ENCODE measurements at places on chromosomes 5 and 9.

GRCh38 chr5:128538000-128538249 is at the start of gene FBN2:
FBN2 (minus strand) TSS chr5:128538245; CDS start chr5:128537603, 642 bp downstream.
- DNase-seq: no peak

GRCh38 chr9:130899051-130899748 is 2.6 kb upstream of the QRFP start:
- DNase-seq: no peak

DNA sequence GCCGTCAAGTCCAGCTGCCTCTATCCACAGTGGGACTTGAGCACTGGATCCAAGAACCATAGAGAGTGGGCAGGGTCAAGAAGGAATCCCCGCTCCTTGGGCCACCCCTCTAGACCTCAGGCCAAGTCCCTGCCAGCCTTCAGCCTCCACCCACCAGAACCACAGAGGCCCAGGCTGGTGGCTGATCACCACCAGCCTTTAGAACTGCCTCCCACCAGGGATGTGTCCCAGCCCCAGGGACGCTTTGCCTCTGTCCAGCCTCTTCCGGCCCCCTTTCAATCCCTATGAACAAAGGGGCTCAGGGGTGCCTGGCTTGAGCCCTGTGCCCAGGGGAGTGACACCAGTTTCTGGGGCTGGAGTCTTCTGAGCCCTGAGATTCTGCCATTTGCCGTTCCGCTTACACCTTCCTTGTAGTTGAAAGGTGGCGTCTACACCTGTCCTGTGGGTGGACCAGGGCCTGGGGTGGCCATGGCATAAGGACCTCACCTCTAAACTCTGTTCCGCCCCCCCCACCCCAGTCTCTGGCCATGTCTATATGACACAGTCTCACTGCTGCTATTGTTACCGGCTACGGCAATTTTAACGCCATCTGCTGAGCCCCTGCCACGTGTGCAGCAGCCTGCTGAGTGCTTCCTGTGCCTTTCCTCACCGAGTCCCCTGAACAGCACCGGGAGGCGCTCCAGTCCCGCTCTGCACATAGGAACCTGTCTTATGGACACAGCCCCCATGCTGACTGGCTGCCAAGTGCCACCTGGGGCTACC is 35.7 kb upstream of the ORM1 start:
- DNase-seq: no peak

DNA sequence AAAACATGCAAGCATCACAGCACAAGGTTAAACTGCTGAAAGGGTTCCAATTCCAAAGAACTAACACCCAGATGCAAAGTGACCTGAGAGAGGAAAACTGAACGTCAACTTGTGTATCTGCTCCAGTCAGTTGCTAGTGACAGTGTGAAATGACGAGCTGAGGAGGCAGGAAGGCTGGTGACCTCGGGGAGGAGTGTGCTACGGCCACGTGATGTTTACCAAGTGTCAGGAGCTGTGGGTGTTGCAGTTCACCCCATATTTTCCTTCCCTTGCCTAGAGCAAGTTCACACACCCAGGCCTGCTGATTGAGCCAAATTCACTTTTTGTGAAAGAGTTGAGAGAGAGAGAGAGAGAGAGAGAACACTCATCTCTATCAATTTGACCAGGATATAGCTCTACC is 231.6 kb upstream of the ANKH start:
- no peak for DNase-seq

- no peak for DNase-seq
These were observed 94.9 kb upstream of the SLC27A6 start for GRCh38 chr5:128870373-128870772.

GRCh38 chr9:115042781-115043509 is 75.0 kb downstream of the TNC start:
- no peak for DNase-seq

GRCh38 chr5:104189031-104189430 is 626.4 kb upstream of the NUDT12 start:
- DNase-seq: peak; percentile 62

DNA sequence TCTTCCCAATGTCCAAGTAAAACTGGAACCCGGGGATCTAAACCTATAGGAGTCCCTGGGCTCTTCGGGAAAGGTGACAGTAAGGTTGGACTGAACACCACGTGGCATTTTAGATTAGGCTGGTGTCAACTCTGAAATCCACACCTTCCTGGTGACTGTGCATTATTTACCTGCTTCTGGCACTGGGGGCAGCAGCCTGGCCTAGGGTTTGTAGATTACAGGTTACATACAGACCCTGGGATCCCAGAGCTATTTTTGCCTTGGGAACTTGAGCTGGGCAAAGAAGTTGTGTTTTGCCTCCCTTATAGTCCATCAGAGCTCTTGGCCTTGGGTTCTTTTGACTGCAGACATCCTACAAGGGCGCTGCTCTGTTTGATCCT is 173.2 kb downstream of the DAB2IP start:
- DNase-seq: no peak

- no peak for DNase-seq
These were observed 56.9 kb downstream of the ASS1 start for GRCh38 chr9:130501639-130502038.

GRCh38 chr9:103301051-103301450 is 305.9 kb downstream of the CYLC2 start:
- no peak for DNase-seq

DNA sequence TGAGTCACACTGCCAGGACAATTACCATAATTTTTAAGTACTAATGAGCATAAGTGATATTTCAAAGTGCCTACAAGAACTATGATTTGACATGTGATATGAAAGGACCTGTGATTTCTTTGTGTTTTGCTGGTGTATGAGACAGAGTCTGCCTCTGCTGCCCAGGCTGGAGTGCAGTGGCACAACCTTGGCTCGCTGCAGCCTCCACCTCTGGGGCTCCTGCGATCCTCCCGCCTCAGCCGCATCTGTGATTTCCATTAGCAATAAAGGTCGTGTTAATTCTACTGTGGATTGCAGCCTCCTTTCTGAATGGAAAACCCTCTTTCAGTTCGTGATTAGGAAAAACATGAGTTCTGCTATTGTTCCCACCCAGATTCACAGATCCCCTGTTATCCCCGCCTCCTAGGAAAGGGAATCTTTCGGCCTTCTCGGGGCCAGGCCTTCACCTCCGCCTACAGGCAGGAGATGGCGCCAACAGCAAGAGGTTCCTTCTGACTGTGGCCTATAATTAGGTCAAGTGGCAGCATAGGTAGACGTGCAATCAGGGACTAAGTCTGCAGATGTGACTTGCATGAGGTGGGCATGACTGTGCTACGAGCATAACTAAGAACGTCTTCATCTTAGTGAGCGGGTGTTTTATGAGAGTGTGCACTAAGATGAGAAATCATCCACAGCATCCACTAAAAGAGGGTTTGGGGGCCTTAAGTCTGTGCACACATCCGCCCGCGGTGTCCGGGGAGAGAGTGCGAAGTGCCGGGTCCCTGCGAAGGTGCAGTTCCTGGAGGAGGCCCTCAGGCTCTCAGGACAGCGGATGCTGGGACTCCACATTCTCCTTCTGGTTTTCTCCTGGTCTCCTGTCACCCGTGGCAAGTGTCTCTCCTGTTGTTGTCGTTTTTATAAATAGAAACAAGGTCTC is 23.1 kb downstream of the TRIM7 start:
- DNase-seq: no peak

GRCh38 chr5:72854419-72854818 is 38.0 kb downstream of the TNPO1 start:
- no peak for DNase-seq

- no peak for DNase-seq
These were observed 17.8 kb upstream of the FIBCD1 start for GRCh38 chr9:130956636-130957450.

- DNase-seq: no peak
These were observed at the start of gene NIM1K for GRCh38 chr5:43191740-43192557. NIM1K (plus strand) TSS chr5:43192225; CDS start chr5:43245776, 53,551 bp downstream.

DNA sequence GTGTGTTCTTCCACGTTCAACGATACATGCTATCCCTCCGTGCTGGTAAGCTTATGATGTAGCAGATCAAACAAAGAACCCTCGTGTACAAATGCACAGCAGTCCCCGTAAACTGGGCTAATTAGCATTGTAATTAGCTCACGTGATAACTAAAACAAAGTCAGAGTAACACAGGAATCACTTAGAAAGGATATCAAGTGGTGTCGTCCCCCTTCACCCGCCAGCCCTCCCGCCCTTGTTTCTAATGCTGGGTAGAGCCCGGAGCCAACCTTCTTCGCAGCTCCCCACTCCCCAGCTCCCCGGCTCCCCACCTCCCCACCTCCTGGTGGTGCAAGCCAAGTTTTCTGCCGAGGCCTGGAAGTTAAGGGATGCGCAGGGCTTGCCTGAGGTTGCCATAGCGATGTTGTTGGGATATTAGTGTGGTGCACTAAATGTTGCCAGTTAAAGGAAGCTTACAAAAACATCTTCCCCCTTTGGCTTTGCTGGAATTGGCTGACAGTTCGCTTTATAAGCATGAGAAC is 357.9 kb upstream of the CCNH start:
- DNase-seq: no peak

- no peak for DNase-seq
These were observed 10.3 kb downstream of the FRRS1L start for GRCh38 chr9:109156708-109157107.

DNA sequence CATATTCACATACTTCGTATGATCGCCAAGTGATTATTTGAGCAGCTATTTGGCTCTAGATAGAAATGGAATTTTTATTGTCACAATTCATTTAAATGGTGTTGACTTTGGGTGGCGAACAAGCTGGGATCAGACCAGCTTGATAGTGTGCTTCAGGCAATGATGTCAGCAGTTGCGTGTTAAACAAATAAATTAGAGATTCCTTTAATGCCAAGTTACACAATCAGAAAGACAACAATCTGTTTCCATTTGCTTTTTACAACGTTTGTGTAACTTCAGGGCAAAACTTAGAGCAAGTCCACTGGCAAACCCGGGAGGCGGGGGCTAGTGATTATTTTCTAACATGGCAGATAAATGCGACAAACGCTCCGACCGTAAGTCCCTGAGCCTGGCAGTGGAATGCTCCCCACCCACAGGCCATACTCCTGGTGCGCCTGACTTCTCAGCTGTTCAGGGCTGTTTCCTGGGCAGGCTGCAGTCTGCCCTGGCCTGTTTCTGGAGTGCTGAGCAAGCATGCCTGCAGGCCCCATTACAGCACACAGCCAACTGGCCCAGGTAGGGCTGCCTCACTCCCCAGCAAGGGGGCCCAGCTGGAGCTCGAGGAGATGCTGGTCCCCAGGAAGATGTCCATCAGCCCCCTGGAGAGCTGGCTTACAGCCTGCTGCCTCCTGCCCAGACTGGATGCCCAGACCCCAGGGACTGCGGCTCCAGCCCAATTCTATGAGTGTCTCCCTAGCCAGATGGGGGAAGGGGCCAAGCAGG is 88.7 kb downstream of the BASP1 start:
- peak; percentile 63 for DNase-seq

- peak; percentile 94 for DNase-seq
These were observed 216.2 kb upstream of the S1PR3 start for GRCh38 chr9:88775037-88775471.

DNA sequence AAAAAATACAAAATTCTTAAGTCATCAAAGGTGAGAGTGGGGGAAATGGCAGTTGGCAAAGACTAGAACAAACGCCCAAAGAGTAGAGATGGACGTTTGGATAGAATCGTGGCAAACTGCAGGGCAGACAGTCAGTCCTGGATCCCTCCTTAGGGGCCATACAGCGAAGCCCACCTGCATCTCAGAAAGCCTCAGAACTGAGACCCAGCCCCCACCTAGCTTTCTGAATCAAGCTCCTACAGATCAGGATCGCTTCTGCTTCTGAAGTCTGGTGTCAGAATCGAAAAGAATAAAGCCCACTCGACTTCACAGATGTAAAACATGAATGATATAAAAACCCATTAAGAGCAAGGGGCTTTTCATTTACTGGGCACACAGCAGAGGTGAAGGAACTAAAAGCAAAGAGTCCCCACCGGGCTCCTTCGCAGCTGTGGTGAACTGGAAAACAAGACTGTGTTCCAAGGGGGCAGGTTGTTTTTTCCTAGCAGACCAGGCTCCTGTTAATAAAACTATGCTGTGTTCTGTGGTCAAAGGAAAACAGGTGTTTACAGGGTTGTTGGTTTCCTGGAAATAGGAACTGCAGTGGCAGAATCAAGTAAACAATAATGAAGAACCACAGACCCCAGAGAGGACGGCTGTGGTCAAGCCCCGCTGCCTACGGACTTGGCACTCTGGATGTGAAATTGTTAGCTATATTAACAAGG is 91.8 kb downstream of the TLE1 start:
- no peak for DNase-seq

GRCh38 chr9:20790721-20791120 is 106.7 kb downstream of the FOCAD start:
- DNase-seq: no peak

All from skeletal muscle cell (primary cell).